Activated naive CD4-positive, alpha-beta T cell treated with anti-CD3 and anti-CD28 coated beads for 36 hours (primary cell): ENCODE measurements at places on chromosomes 12 and 14. TPM values are rescaled to one million over a fixed set of nuclear protein-coding genes. Genes with fewer than 3 reads are reported as not detected.

DNA sequence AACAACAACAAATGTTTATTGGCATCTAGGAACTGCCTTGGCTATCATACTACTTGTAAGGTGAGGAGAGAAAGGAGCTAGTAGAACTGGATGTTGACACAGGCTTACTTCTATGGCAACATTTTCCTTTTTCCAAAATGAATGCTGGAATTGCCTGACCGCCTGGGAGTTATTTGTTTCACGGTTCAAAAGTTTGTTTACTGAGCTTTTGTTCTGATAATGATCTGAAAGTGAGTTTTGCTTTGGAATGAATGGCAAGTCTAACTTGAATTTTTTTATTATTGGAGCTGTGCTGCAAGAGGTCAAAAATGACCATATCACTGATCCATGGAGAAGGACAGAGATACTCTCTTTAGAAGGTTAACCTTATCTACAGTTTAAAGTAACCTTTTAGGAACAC lies 183.5 kb upstream of the CAND1 start:
- H3K27me3 ChIP-seq, result peaks cover 4% of the 10 kb centered on the region
- no peak overlapping the region for H3K27ac ChIP-seq
- H3K4me1 ChIP-seq, result peaks cover 6% of the 10 kb centered on the region
- H3K36me3 ChIP-seq, result no peaks in the 10 kb centered on the region
- DNase-seq, result no peak
- no peak overlapping the region for H3K4me3 ChIP-seq

DNA sequence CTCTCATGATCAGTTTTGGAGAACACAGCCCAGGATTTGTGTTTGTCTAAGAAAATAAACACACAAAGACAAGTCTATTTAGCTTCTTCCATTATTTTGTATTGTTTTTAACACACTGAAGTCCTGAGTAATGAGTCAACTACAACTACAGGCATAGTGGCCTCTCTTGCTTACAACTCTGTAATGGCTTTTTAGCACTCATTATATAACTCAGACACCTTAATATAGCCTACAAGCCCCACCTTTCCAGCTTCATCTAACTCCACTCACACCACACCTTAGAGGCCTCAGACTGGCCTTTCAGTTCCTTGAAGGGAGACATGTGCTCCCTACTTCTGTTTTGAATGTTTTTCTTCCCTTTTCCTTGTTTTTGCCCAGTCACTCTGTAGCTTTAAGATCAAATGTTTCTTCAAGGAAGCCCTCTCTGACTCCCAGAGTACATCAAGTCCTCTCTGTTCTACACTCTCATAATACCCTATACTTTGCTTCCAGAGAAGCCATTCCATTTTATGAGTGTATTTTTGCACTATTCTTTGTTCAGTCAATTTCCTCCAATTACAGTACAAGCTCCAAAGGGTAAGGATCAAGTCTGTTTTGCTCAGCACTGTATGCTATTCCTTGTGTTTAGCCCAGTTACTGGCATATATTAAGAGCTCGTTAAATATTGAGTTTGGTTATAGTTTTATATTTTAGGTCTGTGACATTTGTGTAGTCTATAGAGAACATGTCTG lies 233.6 kb upstream of the ARHGAP5 start:
- no peaks in the 10 kb centered on the region for H3K4me1 ChIP-seq
- no peak overlapping the region for H3K4me3 ChIP-seq
- peaks cover 17% of the 10 kb centered on the region for H3K36me3 ChIP-seq

DNA sequence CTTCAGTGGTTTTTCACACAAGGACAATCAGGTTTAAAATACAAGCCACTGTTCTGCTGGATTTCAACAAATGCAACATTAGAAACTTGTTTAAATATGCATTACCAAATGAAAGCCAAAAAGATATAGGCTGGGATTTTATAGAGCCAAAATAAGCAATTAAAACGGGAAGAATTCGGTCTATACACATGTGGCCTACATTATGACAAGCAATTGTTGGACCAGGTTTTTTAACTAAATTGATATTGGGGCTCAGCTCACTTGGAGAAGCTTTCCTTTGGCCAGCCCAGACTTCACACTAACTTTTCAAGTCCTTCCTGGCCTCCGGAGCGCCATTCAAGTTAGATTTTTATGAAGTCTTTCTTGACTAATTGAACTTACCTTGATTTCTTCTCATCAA lies 16.9 kb upstream of the PDE3A start:
- H3K4me1 ChIP-seq, result no peaks in the 10 kb centered on the region
- no peak overlapping the region for H3K27ac ChIP-seq
- no peaks in the 10 kb centered on the region for H3K27me3 ChIP-seq
- H3K36me3 ChIP-seq, result no peaks in the 10 kb centered on the region

DNA sequence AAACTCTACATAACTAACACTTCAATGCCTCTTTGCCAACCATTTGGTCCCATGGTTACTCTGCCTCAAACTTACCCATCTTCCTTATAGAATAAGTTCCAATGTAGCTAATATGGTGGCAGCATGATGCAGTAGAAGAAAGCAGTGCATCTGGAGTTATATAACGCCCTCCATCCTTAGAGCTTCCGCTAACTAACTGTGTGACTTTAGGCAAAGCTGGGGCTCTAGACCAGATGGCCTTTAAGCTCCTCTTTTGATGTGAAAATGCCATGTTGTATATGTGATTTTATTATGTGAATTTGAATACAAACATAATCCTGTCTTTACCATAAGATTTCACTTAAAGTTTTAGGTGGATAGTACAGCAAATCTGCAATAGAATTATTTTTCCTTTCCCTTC lies 6.1 kb downstream of the ABCD2 start:
- H3K4me1 ChIP-seq, result peaks cover 39% of the 10 kb centered on the region
- H3K36me3 ChIP-seq, result peaks cover 5% of the 10 kb centered on the region
- DNase-seq, result no peak
- H3K27ac ChIP-seq, result no peak overlapping the region

DNA sequence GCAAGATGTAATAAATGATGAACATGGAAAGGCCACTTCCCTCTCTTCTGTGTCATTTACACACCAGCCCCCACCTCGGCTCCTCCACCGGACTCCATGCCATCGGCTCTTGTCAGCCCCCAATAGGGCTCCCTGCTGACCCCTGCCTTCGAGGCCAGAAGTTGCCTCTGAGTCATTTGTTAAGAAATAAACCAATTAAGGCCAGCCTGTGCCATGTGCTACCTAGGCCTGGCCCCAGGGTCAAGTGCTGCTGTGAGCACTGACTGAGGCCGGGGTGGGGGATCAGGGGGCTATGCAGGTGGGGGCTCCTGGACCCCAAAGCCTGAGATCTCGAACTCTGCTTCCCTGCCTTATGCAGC lies 53.2 kb downstream of the TESC start:
- no peak for DNase-seq
- H3K27ac ChIP-seq, result no peak overlapping the region
- no peaks in the 10 kb centered on the region for H3K27me3 ChIP-seq
- no peaks in the 10 kb centered on the region for H3K4me1 ChIP-seq
- H3K36me3 ChIP-seq, result no peaks in the 10 kb centered on the region

GRCh38 chr14:24231263-24232120 lies 675 bp downstream of the NEDD8 start:
- H3K27me3 ChIP-seq, result no peaks in the 10 kb centered on the region
- H3K27ac ChIP-seq, result peak overlapping the region; percentile 97
- DNase-seq, result peak; percentile 46
- H3K4me3 ChIP-seq, result peak overlapping the region; percentile 98
- peaks cover 58% of the 10 kb centered on the region for H3K4me1 ChIP-seq

DNA sequence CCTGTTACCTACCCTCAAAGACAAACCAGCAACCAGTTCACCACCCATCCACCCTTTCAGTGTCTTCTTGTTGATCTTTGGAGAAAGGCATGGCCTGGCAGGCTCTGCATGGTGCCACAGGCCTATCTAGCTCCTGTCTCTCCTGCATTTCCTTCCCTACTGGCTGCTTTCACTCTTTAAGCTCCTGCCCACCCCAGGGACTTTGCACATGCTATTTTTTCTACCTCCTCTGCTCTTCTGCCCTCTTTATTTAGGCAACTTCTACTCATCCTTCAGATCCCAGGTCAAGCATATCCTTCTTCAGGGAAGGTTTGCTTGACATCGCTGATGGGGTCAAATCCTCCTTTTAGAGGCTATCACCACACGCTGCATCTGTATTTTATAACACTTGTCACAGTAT lies 27.1 kb upstream of the GPRC5A start:
- no peaks in the 10 kb centered on the region for H3K27me3 ChIP-seq
- peaks cover 16% of the 10 kb centered on the region for H3K36me3 ChIP-seq
- DNase-seq, result no peak
- no peak overlapping the region for H3K4me3 ChIP-seq
- H3K4me1 ChIP-seq, result no peaks in the 10 kb centered on the region

- peaks cover 18% of the 10 kb centered on the region for H3K36me3 ChIP-seq
- H3K4me3 ChIP-seq, result peak overlapping the region; percentile 32
- H3K27me3 ChIP-seq, result no peaks in the 10 kb centered on the region
- DNase-seq, result no peak
- H3K4me1 ChIP-seq, result peaks cover 34% of the 10 kb centered on the region
- peak overlapping the region; percentile 75 for H3K27ac ChIP-seq
Measured at GRCh38 chr12:121241156-121241970, 31.4 kb downstream of the P2RX4 start.

DNA sequence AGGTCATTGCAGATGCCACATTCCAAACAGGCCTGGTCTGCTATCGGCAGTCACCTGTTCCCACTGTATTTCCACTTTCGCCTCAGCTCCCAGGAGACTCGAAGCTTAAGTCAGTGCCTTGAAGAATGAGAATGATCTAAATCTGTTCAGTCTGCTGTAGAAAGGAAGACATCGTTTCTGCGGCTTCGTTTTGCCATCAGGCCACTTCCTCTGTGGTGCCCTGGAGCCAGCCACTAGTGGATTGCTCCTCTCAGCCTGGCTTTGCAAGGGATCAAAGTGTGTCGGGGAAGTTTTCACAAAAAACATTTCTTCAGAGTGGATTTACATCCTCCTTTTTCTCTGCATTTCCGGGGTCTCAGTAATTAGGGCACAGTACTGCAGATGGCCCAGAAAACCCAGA lies 66.7 kb downstream of the AACS start:
- no peak for DNase-seq
- no peaks in the 10 kb centered on the region for H3K27me3 ChIP-seq
- no peak overlapping the region for H3K27ac ChIP-seq

DNA sequence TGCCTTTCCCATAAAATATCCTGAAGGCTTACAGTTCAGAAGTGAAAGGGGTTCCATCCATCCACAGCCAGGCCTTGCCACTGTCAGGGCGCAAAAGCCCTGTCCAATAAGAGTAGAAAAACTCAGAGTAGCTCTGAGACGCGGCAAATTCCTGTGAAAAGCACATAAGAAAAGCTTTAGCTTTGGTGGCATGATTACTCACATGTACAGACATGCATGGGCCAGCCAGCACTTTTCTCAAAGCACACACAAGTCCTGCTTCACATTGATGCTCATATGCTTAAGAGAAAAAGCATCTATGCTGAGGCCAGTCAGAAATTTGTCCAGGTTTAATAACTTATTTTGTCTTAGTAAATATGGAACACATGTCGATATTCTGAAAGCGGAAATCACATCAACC lies 25.5 kb downstream of the CLEC1A start:
- H3K4me3 ChIP-seq, result no peak overlapping the region
- no peak for DNase-seq
- H3K36me3 ChIP-seq, result no peaks in the 10 kb centered on the region
- no peak overlapping the region for H3K27ac ChIP-seq

- no peak for DNase-seq
- H3K4me1 ChIP-seq, result no peaks in the 10 kb centered on the region
- no peak overlapping the region for H3K27ac ChIP-seq
- no peak overlapping the region for H3K4me3 ChIP-seq
Measured at GRCh38 chr12:113997365-113997764, 31.2 kb upstream of the RBM19 start.

DNA sequence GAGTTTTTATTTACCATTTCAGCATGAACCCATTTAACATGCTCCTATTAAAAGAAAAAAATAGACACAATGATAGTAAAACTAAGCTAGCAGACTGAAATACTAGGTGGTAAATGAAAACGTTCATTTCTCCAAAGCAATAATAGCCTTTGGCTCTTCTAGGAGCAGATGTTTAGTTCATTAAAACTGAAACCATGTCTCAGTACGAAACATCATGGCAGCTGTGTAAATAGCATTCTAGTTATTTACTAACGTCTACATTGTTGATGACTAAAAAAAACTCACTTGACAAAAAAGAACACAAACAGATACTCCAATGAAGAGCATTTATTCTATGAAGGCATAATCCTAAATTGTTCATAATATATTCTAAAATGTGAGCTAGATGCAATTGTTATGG lies 17.9 kb downstream of the RECQL start:
- H3K27me3 ChIP-seq, result no peaks in the 10 kb centered on the region
- H3K4me3 ChIP-seq, result no peak overlapping the region

DNA sequence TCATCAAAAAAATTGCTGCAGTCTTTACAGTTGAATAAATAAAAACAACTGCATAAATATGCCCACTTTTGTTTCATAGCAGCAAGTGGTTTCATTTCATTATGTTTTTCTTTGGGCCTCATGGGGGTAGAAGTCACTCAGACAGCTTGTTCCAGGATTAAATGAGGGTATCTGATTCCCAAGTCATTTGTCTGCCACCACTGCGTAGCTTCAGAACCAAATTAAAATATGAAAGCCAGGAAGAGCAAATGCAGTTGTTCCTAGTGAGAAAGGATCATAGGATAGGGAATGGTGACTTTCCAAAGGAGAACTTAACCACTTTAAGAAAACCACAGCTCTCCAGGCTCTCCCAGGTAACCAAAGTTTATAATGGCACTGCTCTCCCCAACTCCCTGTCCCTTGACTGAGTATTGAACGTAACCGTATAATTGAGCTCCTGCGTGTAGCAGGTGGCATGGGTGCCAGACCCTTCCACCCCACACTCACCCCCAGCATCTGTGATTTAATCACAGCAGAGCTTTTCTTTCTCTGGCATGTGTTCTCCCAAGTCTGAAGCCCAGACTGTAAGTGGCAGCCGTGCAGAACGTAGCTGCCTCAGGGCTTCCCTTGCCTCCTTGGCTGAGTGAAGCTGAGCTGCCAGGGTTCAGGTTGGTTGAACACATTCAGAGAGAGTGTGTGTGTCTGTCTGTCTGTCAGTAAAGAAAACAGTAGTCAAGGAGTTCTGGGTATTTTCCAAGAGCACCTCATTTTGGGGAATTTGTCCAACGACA lies 11.3 kb upstream of the KCNH3 start:
- H3K4me3 ChIP-seq, result no peak overlapping the region
- peaks cover 2% of the 10 kb centered on the region for H3K36me3 ChIP-seq
- DNase-seq, result no peak
- H3K27me3 ChIP-seq, result no peaks in the 10 kb centered on the region

DNA sequence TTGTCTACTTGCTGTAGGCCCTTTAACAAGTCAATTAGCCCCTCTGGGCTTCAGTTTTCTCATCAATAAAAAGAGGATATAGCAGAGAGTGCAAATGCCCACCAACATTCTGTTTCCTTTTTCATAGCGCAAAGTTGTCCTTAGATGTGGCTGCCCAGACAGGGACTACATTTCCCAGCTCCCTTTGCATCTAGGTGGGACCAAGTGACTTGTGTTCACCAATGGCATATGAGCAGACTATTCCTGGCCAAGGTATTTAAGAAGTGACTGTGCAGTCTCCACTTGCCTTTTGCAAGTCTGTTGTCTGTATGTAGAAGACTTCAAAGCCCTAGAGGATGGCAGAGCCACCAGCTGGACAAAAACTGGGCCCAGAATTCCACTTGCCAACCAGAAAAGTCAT lies 59.7 kb downstream of the DAO start:
- no peaks in the 10 kb centered on the region for H3K4me1 ChIP-seq
- no peaks in the 10 kb centered on the region for H3K27me3 ChIP-seq
- DNase-seq, result peak; percentile 37
- H3K36me3 ChIP-seq, result no peaks in the 10 kb centered on the region

GRCh38 chr14:90797919-90798318 lies 18.3 kb downstream of the TTC7B start:
- no peaks in the 10 kb centered on the region for H3K36me3 ChIP-seq
- H3K27ac ChIP-seq, result no peak overlapping the region
- H3K4me3 ChIP-seq, result no peak overlapping the region
- no peaks in the 10 kb centered on the region for H3K27me3 ChIP-seq

Gene GLIPR1L1
- total RNA-seq, result not detected

Gene AQP2
- not detected for total RNA-seq

Gene RNASE13
- total RNA-seq, result not detected

Gene DPF3
- total RNA-seq, result 0.47 TPM
